Activated naive CD4-positive, alpha-beta T cell treated with anti-CD3 and anti-CD28 coated beads, Interleukin-2, amount 10 ng/mL, durations not matched to agents 5 hours and 36 hours (primary cell): ENCODE measurements at places on chromosomes 4 and X. TPM values are rescaled to one million over a fixed set of nuclear protein-coding genes. Genes with fewer than 3 reads are reported as not detected.

The SCML1 gene
- total RNA-seq = 6.6 TPM

The MAGEA11 gene
- total RNA-seq = not detected

The MAOA gene
- not detected for total RNA-seq

The EREG gene
- total RNA-seq = not detected

The MTCP1 gene
- 16.4 TPM for total RNA-seq

The TKTL1 gene
- 3.0 TPM for total RNA-seq

The LEF1 gene
- 395 TPM for total RNA-seq

The DGAT2L6 gene
- not detected for total RNA-seq

The FAM236B gene
- not detected for total RNA-seq

The ATP2B3 gene
- total RNA-seq = 0.05 TPM

The HNRNPDL gene
- 299 TPM for total RNA-seq

The GALNTL6 gene
- total RNA-seq = not detected

The TIGD2 gene
- total RNA-seq = 5.4 TPM

The PRDM5 gene
- total RNA-seq = 0.26 TPM

The NUDT11 gene
- total RNA-seq = 0.76 TPM

The ODAM gene
- total RNA-seq = not detected

The LDB2 gene
- not detected for total RNA-seq

The AR gene
- total RNA-seq = 0.12 TPM

The GAGE12J gene
- total RNA-seq = not detected

The PNMA6A gene
- total RNA-seq = 0.89 TPM

The ANXA10 gene
- not detected for total RNA-seq

The FGB gene
- not detected for total RNA-seq

The BST1 gene
- 0.51 TPM for total RNA-seq

The MAGEA12 gene
- not detected for total RNA-seq

The GLRA2 gene
- not detected for total RNA-seq

The TMEM131L gene
- 52.8 TPM for total RNA-seq

The TRIM60 gene
- total RNA-seq = not detected

The SAGE1 gene
- total RNA-seq = not detected
